Subcutaneous preadipocyte (primary cell): ENCODE measurements at places on chromosomes 13 and 19. TPM values are rescaled to one million over a fixed set of nuclear protein-coding genes. Genes with fewer than 3 reads are reported as not detected.

The ZNF99 gene
- total RNA-seq = under 0.01 TPM in 1 of 2 replicates, not detected in the other

The LILRA5 gene
- total RNA-seq = not detected in 2 replicates

The NLRP8 gene
- total RNA-seq = not detected in 2 replicates

The GPC6 gene
- 26.2 and 29.8 TPM in 2 replicates for total RNA-seq

The CEACAM7 gene
- not detected in 2 replicates for total RNA-seq

The ATP1A3 gene
- under 0.01 TPM in 1 of 2 replicates, not detected in the other for total RNA-seq

The PNMA8A gene
- 5.1 and 8.1 TPM in 2 replicates for total RNA-seq

The PCSK4 gene
- total RNA-seq = 0.78 and 1.8 TPM in 2 replicates

The MAP1S gene
- total RNA-seq = 25.4 and 29.7 TPM in 2 replicates

The ATP11A gene
- 9.6 and 14.3 TPM in 2 replicates for total RNA-seq

The KCNK6 gene
- total RNA-seq = 0.73 and 1.4 TPM in 2 replicates

The HSH2D gene
- total RNA-seq = not detected in 2 replicates

The TLE2 gene
- total RNA-seq = 0.39 and 1.5 TPM in 2 replicates
